Kasumi-1 (cell line): ENCODE measurements at places on chromosomes 6 and 20.

DNA sequence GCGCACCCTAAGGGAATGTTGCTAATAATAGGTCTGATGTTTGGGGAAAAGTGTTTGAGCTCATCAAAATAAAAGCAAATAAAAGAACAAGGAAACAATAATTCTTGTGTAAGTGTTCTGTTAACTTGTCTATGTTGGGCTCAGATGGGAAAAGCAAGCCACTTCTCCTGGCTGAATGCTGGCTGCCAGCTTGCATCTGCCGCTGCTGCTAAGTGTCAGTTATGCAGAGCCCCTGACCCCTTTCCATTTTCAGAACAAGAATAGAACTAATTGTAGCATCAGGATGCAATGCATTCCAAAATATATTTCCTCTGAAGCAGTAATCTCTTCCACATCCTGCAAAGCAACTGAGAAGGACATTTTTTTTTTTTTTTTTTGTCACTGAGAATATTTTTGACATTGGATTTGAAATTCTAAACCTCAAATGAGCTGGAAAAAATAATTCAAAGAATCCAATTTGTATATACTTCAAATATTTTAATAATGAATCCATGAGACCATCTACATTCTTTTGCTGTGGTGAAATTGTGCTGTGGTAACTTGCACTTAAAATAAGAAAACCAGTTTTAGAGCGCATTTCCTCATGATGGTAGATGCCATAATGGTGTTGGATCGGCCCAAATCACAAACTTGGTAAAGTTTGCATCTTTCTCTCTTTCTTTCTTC is 43.9 kb upstream of the DEK start:
- no peak for DNase-seq

GRCh38 chr6:40930555-40930954 is 108.5 kb downstream of the UNC5CL start:
- no peak for DNase-seq

- DNase-seq: no peak
Measured at GRCh38 chr6:110951986-110952794, 6.3 kb upstream of the GTF3C6 start.

- DNase-seq: no peak
Measured at GRCh38 chr6:74752303-74752702, 453.6 kb downstream of the COL12A1 start.

GRCh38 chr20:41798930-41799502 is 180.8 kb upstream of the CHD6 start:
- DNase-seq: no peak

DNA sequence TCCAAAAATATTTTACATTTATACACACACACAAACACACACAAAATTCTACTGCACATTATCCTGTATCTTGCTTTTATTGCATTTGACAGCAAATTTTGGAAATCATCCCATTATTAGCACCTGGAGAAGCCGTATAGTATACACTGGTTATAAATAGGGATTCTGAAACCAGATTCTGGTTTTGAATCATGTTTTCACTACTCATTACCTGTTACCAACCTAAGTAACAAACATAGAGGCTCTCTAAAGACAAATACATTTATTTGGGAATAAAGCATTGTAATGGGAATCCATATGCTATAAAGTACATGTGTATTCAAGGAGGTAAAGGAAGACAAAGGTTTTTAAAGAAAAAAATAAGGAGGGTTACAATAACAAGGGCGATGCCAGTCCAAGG is 106.8 kb downstream of the OR2B2 start:
- no peak for DNase-seq

- no peak for DNase-seq
Measured at GRCh38 chr6:149130508-149130907, 187.0 kb upstream of the TAB2 start.

DNA sequence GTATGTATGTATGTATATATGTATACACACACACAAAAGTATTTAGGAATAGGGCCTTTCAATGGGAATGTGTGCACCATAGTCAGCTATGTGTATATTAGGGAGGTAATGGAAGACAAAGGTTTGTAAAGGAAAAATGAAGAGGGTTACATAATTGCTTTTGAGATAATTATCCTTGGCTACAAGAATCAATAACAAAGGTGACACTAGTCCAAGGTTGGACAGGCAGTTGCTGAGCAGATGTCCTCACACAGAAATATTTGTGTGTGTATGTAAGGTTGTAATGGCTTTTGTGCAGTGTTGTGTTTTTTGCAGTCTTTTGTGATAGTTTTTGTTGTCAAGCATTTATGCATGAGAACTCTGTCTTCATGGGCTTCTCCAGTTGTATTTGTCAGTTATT is 157.9 kb upstream of the MARCKS start:
- DNase-seq: no peak

DNA sequence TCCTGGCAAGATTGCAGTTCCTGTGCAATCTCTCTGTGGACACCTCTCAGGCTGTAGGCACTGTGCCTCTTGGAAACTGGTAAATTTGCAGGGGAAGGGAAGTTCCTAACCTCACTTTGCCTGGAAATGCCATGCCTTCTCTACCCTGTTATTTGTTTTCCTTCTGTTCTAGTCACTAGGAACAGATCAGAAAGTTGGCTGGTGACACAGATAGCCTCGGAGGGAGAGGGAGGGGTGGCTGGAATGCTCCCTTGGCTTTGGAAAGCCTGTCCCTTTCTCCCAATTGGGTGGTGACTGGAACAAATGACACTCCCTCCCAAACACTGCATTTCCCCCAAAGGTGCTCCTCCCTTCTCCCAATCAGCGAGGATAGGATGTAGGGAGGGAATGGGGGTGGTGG is 131.5 kb upstream of the F13A1 start:
- no peak for DNase-seq

DNA sequence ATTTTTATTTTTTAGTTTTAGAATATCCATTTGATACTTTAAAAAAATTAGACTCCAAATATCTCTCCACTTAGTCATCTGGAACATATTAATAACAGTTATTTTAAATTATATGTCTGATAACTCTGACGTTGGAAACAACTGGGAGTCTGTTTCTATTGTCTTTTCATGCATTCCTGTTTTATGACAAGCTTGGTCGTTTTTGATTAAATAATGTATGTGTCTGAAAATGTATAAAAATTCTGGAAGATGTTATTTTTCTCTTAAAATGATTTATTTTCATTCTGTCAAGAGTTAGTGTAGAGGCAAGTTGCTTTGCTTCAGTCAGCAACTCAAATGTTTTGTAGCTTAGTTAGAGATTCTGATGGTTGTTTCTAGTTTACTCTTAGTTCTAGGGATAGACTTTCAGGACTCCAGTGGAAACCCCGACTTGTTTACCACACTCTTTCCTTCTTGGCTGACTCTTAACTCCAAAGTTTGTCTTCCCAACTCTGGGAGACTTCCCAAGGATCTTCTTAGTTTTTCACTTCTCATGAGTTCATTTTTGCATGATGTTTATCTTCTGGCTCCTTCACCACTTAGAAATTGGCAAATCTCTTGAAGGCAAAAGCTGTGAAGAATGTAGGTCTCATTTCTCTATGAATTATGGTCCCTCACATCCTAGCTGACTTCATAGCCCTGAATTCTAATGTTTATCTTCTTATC is 190.9 kb downstream of the LAMA2 start:
- no peak for DNase-seq

DNA sequence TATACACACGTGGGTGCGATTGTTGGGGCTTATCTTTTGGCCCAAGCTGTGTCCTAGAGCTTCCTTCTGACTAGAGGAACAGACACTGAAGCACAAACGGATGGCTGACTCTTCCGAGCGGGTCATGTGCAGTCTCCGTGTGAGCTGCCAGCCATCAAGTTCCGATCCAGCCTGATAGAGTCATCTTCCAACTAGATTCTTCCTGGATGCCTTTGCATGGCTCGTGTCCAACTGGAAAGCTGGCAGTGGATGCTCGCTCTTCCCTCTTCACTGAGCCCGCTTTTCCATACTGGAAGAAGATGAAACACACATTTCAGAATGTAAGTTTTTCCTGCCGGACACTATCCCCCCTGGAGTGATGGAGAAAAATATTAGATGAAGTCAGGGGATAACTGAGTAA is 148.1 kb downstream of the SCML4 start:
- no peak for DNase-seq

GRCh38 chr6:35634316-35634715 is 54.4 kb downstream of the FKBP5 start:
- DNase-seq: no peak

- DNase-seq: no peak
Measured at GRCh38 chr20:3590164-3590563, 73.0 kb downstream of the GFRA4 start.

GRCh38 chr20:61912665-61913422 is 152.8 kb downstream of the TAF4 start:
- DNase-seq: peak; percentile 3

DNA sequence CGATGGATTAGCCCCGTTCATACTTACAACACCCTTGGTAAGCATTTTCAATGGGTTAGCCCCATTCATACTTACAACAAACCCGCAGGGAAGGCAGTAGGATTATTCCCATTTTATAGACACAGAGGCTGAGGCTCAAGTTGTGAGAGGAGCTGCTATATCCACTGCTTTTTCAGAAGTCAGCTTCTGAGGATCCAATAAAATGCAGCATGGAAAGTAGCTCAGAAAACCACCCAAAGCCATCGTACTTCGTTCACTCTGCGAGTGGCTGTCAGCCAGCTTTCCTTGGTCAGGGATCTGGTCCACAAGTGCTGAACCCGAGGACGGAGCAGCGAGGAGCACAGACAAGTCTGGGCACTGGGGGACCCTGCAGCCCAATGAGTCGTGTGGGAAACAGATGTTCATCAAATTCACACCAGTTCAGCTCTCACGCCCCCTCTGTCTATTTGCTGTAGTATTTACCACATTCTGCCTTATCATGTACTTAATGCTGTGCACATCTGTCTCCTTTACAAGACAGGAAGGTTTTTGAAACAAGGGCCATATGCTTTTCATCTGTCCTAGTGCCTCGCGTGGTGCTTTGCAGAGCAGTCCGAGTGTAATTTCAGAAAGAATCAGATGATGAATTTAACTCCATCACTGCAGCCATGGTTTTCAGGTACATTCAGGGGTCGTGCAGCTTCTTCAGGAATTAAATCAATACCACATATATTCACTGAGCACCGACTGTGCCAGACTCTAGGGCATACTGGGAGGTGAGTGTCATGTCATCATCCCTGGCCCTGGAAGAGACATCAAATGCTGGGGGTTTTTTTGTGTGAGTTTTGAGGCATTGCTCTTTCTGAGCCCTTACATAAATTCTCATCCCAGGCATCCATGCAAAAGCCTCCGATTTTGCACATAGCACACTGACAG is 256.9 kb downstream of the CDH26 start:
- DNase-seq: no peak

GRCh38 chr20:11845340-11845739 is 72.4 kb upstream of the BTBD3 start:
- no peak for DNase-seq

DNA sequence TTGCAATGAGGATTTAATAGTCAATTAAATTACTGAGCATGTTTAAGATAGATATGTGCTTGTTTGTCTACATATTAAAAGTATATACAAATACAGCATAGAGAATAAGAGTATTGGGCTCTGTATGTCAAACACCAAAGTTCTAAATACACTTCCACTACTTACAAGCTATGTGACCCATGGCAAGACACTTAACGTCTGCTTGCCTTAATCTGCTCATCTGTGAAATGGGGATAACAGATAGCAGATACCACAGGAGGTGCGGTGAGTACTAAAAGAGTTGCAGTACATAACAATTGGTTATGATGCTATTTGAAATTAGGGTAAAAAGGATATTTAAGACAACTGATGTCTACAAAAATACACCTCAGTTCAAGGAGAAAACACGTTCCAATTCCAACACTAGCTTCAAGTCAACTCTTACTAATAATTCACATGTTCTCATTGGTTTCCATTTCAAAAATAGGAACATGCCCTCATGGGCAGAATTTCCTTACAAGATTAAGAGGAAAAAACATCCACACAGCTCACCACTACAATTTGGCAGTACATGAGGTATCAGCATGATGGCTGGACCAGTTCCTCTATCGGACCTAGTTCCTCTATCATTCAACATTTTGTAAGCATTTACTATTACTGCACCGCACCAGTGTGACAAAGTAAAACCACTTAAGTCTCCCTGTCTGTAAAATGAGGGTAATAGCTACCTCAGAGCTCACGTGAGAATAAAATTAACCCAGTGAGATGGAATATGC is 101.1 kb downstream of the SMLR1 start:
- DNase-seq: peak; percentile 45

DNA sequence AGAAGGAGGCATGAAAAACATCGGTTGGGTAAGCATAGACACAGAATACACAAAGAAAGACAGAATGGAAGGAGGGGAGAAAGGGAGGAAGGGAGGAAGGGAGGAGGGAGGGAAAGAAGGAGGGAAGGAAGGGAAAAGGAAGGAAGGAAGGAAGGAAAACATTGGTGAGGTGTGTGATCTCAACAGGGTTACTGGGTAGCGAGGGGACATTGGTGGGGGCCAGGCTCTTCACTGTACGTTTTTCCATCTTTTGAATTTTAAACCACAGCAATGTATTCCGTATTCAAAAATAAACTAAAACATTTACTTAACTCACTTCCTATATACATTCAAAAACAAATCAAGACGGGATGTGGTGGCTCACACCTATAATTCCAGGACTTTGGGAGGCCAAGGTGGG is 20.7 kb upstream of the BPIFA2 start:
- no peak for DNase-seq

- DNase-seq: peak; percentile 86
Measured at GRCh38 chr6:127100510-127101140, 17.8 kb upstream of the RSPO3 start.

DNA sequence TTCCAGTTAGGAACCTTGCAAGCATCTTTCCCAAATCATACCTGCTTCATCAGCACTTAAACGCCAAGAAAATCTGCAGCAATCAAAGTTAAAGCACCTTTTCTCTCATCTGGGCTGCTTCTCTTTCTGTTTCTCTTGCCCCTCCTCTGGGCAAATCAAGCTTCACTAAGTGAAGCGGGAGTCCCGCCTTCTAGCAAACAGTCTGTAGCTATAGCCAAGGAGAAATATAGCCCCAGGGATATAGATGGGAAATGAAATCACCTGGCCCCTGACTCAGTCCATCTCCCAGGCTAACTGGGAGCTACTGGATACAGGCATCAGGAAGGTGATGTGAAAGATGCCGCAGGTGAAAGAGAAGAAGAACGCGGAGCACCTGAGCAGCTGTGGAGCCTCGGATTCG is 481.9 kb downstream of the C6orf118 start:
- no peak for DNase-seq
